Activated CD4-positive, alpha-beta T cell treated with anti-CD3 and anti-CD28 coated beads, Interleukin-2, amount 50 U/mL, for 24 hours (primary cell): ENCODE measurements at places on chromosomes 1 and 21.

DNA sequence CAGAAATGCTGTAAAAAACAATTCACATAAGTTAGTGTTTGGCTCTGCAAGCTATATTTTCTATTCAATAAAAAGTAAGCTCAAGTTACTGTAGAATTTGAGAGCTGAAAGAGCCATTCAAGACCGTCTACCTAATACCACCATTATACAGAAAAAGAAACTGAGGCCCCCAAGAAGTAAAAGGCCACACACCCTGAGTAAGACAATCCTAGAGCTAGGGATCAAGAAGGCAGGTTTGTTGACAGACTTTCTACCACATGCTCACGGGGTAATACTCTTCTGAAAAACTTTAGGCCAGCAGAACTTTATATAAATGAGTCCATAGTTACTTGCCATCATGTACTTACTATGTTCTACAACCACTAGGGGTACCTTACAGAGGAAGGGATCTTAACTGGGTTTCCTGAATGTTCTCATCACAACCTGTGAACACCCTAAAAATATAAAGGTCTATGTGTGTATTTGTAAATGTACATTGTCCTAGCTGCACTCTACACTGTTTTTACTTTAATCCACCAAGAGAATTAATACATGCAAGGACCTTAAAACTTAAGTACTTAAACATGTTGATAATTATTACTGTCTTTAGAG, 2.7 kb downstream of the PSMG1 start:
- DNase-seq = no peak

DNA sequence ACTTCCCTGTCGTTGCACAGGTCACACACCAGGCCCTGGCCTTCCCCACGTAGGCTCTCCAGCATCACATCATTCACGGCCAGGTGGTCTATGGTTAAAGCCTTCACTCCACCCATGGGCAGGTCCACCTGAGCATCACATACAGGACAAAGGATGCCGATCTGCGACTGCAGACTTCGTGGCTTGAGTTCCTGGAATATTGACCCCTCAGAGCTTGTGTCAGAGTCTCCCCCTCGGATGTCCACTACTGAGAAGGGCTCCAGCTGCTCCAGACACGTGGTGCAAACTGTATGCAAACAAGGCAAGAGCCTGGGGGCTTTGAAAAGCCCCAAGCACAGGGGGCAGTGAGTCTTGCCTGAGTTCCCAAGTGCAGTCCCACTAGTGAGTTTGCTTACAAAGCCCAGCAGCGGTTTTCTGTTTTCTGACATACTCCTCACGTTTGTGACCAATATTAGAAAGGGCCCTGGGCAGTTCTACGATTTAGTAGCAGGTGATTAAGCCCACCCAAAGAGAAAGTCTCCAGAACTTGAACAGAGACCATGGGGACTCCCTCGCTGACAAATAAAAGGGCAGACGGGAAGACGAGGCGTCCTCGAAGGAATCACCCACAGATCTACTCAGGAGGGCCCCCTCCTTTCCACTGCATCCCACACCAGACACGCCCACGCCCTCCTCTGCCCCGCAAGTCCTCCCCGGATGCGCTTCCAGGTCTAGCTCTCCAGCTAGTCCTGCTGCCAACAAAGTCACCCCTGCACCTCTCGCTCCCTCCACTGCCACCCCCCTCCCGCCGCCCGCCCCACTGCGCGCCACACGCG, 568 bp downstream of the TRIM45 start:
- no peak for DNase-seq

- no peak for DNase-seq
These were observed 83.0 kb downstream of the ST6GALNAC5 start for GRCh38 chr1:76950306-76950705.

GRCh38 chr21:17602874-17603273, 9.8 kb downstream of the BTG3 start:
- DNase-seq = no peak

DNA sequence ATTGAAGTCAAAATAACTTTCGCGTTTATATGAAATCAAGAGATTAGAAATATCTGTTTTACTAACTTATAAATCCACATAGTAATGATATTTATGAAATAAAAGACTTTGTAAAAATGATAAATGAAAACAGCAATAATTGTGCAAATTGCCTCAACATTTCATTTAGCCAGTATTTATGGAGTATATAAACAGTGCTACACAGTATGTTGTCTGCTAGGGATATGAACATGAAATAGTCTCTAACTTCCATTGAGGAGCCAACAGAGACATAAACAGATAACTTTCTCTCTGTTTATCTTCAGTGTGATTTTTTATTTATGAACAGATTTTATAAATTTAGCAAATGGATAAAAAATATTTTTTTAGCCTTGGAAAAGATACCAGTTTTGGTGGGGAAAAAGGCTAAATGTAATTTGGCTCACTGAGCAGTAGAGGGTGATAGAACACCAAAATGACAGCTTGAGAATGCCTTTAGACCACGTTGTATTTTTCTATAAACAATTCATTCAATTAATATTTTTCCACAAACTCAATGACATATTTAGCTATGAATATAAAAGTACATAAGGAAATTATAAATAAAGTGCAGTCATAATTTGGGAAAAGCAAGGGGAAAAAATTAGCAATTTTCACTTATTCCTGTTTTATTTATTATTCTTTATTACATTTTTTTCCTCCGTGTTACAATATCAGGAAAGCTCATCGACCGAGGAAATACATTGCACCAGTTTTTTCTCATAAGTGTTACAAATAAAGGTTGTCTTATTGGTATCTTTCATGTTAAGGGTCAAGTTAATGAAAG, 47.5 kb upstream of the EEIG2 start:
- peak; percentile 16 for DNase-seq
